Activated T-helper 2 cell treated with anti-CD3 and anti-CD28 coated beads, Interferon-gamma antibody, Interleukin-2, Interleukin-4, amounts not matched to agents 10 μg/mL and 5 μg/mL and 100 μg/mL, durations not matched to agents 14 hours and 24 hours and 36 hours (primary cell): ENCODE measurements at places on chromosomes 5 and 9.
A peak's percentile ranks its signal among the peaks of the same experiment; 100 is the strongest.

DNA sequence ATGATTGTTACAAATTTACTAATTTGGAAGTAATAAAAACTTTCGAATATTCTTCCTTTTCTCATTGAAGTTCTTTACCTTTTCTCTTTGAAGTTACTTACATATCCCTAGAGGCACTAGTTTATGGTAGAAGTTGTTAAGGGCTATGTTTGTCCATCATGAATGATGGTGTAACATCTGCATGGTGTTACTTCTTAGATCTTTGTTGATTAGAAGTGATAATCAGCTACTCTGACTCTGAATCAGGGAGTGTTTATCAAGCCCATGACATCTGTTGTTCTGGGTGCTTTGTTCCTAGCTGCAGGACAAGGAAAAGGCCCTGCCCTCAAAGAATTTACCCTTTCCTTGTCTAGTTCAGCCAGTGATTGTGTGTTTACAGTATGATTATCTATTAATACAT, 32.9 kb downstream of the MAP3K1 start:
- DNase-seq = no peak

GRCh38 chr9:2053883-2054845, 39.0 kb downstream of the SMARCA2 start:
- DNase-seq = peak; percentile 71

GRCh38 chr9:16352791-16353401, 517.6 kb downstream of the BNC2 start:
- DNase-seq = no peak

DNA sequence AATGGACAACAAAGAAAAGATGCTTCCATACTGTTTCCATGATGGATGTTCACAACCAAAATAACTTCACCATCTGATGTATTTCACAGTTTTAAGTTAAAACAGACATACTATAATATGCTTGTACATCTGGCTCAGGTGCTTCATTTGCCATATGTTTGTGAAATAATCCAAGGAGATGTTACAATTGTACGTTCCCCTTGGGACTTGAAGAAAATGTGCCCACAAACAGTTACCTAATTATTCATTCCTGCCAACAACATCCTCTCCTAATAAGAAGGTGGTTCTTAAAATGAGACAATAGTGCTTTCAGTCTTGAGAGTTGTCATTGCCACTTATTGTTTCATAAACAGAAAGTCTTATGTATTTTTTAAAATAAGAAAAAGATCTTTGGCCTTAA, 33.1 kb upstream of the SMARCA2 start:
- no peak for DNase-seq

DNA sequence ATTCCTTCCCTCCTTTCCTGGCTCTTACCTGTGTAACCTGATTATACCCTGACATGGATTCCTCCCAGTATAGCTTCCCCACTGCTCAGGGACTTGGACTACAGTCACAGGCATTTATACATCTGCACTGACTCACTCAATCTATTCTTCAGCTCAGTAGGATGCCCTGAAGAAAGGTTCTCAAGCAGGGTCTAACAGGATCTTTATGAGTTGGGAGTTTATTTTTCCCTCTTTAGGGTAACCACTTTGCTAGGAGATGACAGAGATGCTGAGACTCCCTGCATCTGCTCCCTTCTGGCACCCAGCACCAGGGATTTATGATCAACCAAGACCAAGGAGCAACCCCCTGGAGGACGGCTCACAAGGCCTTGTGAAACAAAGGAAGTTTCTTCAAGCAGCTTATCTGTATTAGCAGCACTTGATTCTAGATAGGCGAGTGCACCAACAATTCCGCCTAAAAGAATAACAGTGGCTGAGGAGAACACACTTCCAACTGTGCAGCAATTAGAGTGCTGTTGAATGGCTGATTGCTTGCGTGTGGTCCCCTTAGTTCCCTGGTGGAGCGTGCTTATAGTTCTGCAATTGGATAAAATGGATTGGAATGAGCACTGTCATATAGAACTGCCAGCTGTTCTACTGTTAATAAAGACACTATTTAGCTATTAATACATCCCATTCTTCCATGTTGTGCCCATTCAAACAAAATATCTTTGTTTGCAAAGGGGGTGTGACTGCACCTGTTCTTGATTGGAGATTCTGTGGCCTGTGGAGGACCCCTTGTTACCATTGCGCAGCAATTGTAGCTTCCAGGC, 482.6 kb downstream of the ZNF608 start:
- DNase-seq = no peak

- no peak for DNase-seq
These were observed 57.1 kb upstream of the NMUR2 start for GRCh38 chr5:152462021-152462721.

GRCh38 chr9:126678989-126679388, 65.3 kb downstream of the LMX1B start:
- DNase-seq = no peak

DNA sequence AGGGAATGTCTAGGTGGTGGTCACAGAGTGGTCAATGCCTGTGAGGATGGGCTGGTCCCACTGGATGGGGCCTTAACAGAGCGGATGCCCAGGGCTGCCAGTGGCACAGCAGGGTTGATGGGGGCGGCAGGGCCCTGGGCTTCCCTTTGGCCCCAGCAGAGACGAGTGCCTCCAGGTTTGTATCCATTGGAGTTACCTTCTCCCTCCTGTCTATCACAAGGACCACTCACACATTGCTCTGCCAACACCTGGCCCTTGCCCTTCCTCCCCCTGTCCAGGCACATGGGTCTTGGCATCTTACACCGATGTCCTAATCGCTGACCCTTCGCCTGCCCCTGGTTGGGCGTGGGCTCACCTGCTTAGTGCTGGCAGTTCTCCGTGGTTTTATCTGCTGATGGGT, 26.2 kb upstream of the IRX4 start:
- no peak for DNase-seq
